ENCODE measurements at places on chromosomes 16 and 17. TPM values are rescaled to one million over a fixed set of nuclear protein-coding genes. Genes with fewer than 3 reads are reported as not detected.

Gene SLC16A11
- not detected for total RNA-seq

Gene CCL16
- total RNA-seq = not detected

- no peak for DNase-seq
Observed at GRCh38 chr17:28239271-28239624, 79.8 kb upstream of the TMEM97 start.

- no peak for DNase-seq
Observed at GRCh38 chr17:246851-247421, 65.5 kb upstream of the DOC2B start.
